CD8-positive, alpha-beta memory T cell (primary cell): ENCODE measurements at places on chromosomes 7 and 10.

- no peak for DNase-seq
These were observed 472.6 kb downstream of the XPNPEP1 start for GRCh38 chr10:109450702-109451101.

GRCh38 chr7:44541028-44541869, at the start of gene NPC1L1:
NPC1L1 (minus strand) TSS chr7:44541330; CDS start chr7:44541259, 71 bp downstream.
- DNase-seq = no peak

DNA sequence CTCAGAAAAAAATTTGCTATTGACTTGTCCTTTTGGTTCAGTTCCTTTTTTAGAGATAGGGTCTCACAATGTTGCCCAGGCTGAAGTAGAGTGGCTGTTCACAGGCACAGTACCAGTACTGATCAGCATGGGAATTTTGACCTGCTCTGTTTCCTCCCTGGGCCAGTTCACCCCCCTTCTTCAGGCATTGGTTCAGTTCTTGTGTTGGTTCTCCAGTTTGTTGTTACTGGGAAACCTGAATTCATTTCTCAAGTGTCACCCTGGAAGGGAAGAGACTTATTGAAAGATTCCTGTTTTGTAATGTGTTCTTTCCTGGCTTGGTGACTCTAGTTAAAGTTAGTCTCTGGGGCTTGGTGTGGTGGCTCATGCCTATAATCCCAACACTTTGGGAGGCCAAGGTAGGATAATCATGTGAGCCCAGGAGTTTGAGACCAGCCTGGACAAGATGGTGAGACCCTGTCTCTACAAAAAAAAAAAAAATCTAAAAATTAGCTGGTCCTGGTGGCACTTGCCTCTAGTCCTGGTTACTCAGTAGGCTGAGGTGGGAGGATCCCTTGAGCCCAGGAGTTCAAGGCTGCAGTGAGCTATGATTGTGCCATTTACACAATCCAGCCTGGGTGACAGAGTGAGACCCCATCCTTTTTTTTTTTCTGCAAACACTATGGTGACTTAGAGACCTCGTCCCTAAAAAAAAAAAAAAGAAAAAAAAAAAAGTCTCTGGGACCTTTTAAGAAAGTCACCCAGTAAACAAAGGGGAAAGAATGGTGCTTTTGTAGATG, 52.7 kb downstream of the CNNM2 start:
- DNase-seq = no peak

DNA sequence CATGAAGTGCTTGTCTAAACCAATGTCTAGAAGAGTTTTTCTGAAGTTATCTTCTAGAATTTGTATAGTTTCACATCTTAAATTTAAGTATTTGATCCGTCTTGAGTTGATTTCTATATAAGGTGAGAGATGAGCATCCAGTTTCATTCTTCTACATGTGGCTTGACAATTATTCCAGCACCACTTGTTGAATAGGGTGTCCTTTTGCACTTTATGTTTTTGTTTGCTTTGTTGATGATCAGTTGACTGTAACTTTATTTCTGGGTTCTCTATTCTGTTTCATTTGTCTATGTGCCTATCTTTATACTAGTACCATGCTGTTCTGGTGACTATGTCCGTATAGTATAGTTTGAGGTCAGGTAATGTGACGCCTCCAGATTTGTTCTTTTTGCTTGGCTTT, 426.6 kb upstream of the CHRM2 start:
- no peak for DNase-seq

DNA sequence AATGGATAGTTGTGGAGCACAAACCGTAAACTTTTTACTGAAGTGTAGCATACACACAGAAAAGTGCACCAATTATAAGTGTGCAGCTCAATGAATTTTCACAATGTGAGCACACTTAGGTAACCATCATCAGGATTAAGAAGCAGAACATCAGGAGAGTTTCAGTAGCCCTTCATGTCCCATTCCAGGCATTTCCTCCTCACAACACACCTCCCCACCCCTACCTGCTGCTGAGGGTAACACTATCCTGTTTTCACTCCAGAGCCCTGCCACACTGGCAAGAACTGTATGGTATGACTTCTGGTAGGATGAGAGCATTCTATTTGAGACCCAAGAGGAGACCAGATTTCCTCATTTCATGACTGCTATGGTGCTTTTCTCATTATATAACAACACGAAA, 166.5 kb downstream of the PPP1R3A start:
- DNase-seq = no peak

DNA sequence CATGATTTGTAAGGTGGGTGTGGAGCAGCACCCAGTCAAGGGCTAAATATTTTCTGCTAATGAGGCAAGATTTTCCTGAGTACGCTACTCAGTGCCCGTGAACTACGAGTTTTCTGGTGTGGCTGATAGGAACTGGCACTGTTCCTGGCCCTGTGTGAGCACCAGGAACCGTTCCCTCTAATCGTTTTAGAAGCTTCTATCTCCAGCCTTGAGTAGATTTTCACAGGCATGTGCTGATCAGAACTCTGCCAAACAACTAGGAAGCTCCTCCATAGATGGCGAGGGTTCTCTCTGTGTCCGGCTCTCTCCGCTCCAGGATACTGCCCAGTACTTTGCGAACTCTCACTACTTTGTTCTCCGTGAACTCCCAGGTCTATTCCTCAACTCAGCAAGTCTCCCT, 17.7 kb downstream of the TRIM4 start:
- no peak for DNase-seq

DNA sequence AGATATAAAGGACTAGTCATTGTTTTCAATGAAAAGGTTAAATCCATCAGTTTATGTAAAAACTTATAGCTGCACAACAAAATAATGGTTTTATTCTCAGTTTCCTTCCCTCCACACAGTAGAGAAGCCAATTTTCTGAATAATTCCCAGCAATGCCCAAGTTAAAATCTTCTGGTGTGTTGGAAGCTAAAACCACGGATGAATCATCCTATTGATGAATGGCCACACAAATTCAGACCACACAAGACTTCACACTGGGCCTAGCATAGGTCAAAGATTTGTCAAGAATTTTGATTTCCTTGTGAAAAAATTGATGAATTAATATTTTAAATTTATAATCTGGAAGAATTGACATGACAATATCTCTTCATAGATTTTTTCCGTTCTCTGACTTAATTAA, 617.6 kb downstream of the INHBA start:
- DNase-seq = no peak

DNA sequence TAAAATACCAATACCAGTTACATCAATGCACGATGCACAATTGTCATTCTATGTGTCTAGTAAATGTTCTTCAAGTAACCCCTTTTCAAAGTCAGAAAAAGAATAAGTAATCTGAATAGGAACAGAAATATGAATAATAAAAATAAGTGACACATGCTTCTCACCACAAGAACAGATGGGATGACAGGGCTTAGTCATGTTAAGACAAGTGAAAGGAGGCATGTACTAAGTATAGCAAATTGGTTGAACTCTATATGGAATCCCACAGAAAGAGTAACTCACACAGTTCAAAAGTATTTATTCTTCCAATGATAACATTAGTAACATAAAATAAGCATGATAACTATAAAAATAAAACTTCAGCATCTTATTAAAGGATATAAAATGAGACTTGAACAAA, 100.9 kb upstream of the TAS2R16 start:
- no peak for DNase-seq

DNA sequence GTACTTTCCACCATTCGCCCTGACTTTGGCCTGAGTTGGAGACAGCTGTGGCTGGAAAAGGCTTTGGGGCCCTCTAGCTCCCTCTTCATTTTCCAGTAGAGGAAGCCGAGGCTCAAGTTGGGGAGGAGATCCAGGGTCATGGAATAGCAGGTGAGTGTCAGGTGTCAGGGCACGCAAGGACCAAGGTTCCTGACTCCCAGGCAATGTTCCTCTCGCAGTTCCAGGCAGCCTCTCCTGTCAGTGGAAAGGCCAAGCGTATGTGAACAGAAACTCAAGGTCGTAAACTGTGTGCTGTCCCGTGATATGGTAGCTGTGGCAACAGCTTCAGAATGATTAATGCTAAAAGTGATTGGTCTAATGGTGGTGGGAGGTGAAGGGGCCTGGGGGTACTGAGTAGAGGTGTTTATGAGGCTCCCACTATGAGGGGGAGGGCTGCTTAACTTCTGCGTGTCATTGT, 13.2 kb downstream of the ADAMTS14 start:
- no peak for DNase-seq

DNA sequence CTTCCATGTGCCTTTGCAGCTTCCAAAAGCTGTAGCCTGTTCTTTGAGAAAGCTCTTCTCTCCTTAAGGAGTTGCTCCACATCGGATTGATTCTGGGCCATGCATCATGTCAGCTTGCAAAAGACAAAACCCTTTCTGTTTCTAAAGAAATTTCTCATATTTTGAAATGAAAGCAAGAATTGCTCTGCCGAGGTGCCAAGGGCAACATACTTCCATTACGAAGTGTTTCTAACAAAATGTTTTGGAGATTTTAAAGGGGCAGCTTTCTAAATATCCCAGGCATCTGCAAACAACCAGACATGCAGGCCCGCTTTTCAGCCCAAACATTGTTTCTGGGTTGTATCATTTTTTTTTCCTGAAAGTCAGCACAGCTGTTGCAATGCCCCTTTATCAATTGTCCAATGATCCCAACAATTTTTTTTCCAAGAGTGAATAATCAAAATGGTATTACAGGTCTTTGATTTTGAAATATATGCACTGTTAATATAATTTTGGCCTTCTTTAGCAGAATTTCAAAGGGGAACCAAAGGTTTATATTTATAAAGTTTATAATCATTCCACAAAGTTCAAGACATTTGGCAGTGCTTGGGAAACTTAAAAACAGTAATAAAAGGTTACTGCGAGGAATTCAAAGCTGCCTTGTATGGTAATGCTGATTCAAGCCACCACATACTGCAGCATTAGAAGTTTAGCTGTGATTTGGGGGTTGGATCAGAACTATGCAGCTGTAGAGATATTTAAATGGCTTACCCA, 61.0 kb downstream of the TES start:
- DNase-seq = no peak

- no peak for DNase-seq
These were observed 28.3 kb downstream of the MAD1L1 start for GRCh38 chr7:2204446-2204845.

- DNase-seq = no peak
These were observed 8.6 kb downstream of the MUC3A start for GRCh38 chr7:100957832-100958421.

GRCh38 chr7:21028599-21028998, 241.9 kb upstream of the SP8 start:
- no peak for DNase-seq

GRCh38 chr10:8978100-8978499, 923.6 kb downstream of the GATA3 start:
- no peak for DNase-seq

GRCh38 chr10:56928714-56929113, 567.7 kb upstream of the ZWINT start:
- no peak for DNase-seq

- no peak for DNase-seq
These were observed 93.1 kb downstream of the ADARB2 start for GRCh38 chr10:1644191-1644711.

DNA sequence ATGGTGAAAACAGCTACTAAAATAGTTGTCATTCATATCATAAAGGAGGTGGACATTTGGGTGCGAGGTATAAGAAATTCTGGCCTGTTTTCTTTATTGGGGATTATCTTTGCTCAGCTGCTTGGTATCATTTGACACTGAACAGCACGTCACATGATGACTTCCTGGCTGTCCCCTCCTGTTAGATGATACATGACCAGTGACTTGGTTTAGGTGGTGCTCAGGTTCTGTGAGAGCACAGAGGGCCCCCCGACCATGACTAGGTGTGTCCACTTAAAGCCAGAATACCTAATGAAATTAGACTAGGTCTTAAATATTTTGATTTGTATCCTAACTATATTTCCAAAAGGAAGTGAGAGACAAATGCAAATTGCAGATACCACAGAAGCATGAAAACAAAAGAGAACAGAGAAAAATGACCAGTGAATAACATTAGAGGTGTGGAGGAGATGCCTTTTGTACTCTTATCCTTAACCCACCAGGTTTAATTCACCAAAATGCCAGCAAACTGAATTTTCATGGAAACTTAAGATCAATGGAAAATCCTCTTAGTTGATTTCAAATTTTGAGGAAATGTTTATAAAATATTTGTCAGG, 50.6 kb upstream of the GJD4 start:
- DNase-seq = no peak

DNA sequence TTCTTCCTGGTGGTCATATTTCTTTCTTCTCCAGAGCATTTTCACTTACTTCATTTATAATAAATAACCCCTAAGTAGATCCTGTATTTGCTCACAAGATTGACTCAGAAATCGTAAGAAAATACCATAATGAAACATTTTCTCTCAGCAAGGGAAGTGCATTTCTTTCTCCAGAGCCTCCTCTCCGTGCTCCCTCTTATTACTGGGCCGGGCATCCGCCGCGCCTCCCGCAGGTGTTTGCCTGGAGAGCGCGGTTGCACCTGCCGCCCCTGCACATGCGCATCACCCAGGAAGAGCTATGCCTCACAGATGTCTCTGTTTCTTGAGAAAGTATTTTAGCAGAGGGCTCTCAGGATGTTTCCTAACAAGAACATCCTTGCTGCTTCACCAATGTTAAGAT, 509.2 kb downstream of the TCERG1L start:
- no peak for DNase-seq

GRCh38 chr7:104225451-104225850, 17.6 kb upstream of the ORC5 start:
- no peak for DNase-seq

DNA sequence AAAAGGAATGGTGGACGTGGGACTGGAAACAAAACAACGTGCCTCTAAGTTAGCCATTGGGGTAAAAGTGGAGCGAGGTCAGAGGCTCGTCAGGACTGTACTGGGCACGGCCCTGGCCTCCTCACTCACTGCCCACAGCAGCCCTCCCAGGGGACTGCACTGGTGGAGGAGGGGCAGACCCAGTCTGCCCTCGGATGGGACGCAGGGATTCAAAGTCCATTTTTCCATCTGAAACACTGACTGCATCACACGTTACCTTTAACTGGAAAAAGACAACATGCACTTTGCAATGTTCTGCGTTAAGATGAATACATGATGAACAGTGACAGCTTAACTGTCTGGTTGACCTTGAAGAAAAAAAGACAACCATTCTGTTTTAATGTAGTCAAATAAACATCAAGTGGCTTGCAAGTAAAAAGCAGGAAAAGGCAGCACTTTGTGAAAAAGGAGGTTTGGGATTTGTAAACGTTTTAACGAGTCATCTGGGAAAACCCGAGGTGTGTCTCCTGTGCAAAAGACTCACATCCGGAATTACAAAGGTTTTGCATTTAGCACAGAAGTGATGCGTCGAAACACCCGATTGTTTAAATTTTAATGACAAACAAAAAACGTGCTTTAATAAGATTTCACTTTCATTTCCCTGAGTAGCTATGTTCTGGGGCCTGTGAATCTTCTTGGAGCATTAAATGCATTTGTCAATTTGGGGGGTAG, 18.8 kb downstream of the KLF6 start:
- DNase-seq = no peak
